ENCODE measurements at places on chromosomes 2 and 18. TPM values are rescaled to one million over a fixed set of nuclear protein-coding genes. Genes with fewer than 3 reads are reported as not detected.
A peak's percentile ranks its signal among the peaks of the same experiment; 100 is the strongest.

Gene OXER1
- total RNA-seq = not detected

Gene ANKRD62
- not detected for total RNA-seq

Gene TTL
- 32.9 TPM for total RNA-seq

Gene REEP1
- 1.8 TPM for total RNA-seq

Gene STK16
- 32.8 TPM for total RNA-seq

Gene IGFBP5
- 374 TPM for total RNA-seq

Gene CCDC85A
- 0.14 TPM for total RNA-seq

Gene KCNK3
- total RNA-seq = 0.12 TPM

Gene CRACDL
- total RNA-seq = not detected

Gene FHOD3
- total RNA-seq = 4.9 TPM

Gene VAMP8
- 0.43 TPM for total RNA-seq

Gene ADAM23
- 4.2 TPM for total RNA-seq

Gene GPR35
- total RNA-seq = 0.75 TPM

Gene NEUROD1
- total RNA-seq = 0.10 TPM

- DNase-seq = peak; percentile 42
Measured at GRCh38 chr2:196112418-196113034, 43.9 kb upstream of the DNAH7 start.

DNA sequence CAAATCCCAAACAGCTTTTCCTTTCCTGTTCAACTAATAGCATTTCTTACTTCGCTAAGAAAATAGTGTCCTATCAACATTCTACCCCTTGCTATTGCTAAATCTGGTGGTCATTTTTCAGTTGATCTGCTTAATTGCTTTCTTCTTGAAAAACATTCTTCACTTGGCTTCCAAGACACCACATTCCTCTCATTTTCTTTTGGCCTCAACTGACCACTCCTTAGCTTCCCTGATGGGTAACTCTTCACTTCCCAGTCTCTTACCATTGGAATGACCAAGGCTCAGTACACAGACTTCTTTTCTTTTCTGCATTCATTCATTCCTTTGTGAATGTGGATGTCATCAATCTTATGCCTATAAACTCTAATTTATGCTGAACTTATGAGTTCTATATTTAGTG, 230.8 kb upstream of the CDH2 start:
- DNase-seq = no peak

GRCh38 chr2:29628108-29628745, 293.2 kb downstream of the ALK start:
- no peak for DNase-seq

DNA sequence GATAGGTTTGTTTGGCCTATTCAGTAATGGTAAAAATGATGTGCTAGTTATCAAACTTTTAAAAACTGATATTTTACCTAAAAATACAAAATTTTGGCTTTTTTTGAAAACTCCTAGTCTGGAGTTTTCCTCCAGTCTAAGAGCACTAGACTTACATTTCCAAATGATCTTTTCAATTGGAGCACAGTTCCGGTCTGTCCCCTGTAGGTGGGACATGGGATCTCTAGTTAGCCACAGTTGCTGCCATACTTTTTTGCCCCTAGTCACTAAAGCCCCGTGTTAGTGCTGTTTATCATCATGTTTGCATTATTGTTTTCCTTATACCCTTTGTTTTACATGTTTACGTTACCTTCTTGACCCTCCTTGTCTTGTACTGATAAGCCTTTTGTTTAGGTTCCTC, 52.4 kb downstream of the RELCH start:
- no peak for DNase-seq

- DNase-seq = no peak
Measured at GRCh38 chr2:195146761-195147541, 510.1 kb upstream of the SLC39A10 start.

GRCh38 chr18:56468396-56468795, 170.0 kb downstream of the TXNL1 start:
- no peak for DNase-seq

DNA sequence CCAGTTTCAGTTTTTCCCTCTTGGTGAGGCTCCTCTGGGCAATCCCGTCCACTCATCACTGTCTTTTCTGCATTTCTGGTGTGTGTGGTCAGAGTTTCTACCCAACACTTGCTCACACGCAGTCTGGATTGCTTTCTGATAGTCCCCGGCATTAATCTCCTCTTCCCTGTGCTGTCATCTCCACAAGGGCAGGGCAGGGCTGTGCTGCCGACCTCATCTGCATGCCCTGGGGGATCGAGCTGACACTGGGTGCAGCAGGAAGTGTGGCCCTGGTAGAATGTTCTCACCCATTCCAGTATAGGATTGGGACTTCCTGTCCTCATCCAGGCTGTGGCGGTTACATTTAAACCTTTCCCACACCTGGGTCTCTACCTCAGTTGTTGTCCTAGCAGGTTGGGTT, 80.0 kb upstream of the FAM136A start:
- peak; percentile 24 for DNase-seq

DNA sequence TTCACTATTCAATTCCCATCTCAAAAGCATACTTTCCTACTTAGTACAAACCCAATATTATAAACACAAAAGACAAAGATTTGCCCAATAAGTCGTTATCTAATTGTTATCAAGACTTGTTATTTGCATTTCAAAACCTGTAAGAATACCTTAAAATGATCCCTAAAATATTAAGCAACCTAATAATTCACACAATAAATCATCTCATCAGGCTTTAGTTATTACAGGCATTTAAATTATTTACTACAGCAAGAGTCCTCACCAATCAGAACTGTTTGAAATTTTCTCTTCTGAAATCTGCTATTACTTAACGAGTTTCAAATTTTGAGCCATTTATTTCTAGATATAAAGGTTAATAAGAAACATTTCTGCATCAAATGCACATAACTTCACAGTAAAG, 1.6 kb downstream of the CCDC88A start:
- DNase-seq = no peak

DNA sequence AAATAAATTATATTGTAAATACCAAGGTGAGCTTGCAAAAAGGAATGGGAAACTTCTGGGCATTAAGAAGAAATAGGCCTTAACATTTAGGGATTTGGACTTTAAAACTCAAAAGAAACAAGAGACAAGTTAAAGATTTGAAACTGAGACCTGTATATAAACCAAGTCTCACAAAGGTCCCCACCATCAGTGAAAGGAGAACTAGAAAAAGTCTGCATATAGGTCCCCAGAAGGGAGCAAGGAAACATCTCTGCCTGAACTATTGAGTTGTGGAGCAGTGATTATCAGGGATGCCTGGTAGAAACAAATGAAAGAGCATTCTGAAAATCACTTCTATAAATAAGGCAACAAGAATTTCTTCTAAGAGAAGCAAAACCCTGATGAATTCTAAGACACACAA, 30.5 kb upstream of the ITGAV start:
- no peak for DNase-seq

DNA sequence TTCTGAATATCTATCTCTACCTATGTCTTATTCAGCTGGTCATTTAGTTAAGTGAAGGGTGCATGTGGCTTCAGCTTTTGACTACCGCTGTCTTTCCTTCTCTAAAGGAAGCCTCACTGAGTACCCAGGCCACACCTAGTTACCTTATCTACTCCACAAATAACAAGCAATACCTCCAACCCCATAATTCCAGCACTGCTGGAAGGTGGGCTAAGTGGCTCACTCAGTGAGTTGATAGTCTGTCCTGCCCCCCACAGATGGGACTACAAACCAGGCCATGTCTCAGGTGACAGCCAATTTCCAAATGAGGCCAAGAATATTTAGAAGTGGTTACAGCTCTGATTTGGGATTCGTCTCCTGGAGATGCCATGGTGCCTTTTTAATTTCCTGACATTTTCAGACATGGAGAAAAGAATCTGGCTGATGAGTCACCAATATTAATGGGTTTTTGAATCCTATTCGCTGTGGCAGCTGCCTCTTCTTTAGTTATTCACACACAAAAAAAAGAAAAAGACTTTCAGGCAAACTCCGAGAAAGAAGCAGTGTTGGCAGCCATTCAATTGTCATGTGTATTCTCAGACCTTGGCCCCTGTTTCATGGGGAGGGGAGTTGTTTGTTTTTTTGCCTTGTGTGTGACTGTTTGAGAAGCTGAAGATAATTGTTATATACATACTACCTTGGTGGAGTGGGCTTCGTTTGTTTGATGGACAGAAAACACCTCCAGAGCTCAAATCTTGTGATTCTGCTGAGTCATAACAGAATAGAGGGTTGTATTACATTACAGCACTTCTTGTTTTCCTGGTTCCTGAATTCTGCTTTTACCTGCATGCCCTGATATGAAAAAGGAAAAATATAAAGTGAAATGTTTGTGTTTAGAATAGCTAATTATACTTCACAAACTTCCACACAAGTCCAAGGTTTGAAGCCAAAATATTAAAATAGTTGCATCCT, 64.2 kb downstream of the SCG2 start:
- no peak for DNase-seq

- DNase-seq = no peak
Measured at GRCh38 chr2:62744603-62745002, 39.1 kb downstream of the EHBP1 start.

DNA sequence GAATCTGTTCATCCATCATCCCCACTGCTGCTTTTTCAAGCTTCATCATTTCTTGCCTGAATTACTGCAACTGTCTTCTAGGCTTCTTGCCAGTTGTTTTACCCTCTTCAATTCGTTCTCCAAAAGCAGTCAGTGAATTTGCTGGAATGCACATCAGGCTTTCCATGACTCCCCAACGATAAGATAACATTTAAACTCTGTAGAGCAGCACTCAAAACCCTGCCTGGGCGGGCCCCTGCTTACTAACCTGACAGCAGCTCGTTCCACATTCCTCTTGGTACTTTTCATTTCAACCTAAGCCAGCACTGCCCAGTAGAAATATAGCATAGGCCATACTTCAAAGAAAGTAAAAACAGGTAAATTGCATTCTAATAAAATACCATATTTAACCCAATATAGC, 342.9 kb downstream of the SUCLG1 start:
- no peak for DNase-seq

DNA sequence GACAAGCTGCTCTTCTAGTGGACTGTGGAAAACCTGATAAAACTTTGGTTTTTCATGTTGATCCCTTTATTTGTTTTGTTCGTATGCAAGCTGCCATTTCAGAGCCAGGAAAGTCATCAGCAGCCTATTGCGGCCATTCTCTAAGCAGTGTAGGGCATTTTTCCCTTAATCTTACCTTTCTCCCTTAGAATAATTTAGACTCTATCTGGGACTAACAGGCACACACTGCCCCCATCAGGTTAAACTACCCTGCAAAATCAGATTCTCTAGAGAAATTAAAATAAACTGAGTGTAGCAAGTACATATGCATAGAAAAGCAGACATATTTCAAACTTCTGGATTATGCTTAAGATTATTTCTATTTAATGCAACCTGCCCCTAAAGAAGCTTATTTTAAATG, 347.5 kb downstream of the METTL4 start:
- DNase-seq = peak; percentile 35

- peak; percentile 99 for DNase-seq
Measured at GRCh38 chr2:135531231-135532197, at the start of gene R3HDM1. Gene R3HDM1, plus strand, starts transcription at chr2:135531484. Its CDS starts 73,362 bp downstream, at chr2:135604846.

DNA sequence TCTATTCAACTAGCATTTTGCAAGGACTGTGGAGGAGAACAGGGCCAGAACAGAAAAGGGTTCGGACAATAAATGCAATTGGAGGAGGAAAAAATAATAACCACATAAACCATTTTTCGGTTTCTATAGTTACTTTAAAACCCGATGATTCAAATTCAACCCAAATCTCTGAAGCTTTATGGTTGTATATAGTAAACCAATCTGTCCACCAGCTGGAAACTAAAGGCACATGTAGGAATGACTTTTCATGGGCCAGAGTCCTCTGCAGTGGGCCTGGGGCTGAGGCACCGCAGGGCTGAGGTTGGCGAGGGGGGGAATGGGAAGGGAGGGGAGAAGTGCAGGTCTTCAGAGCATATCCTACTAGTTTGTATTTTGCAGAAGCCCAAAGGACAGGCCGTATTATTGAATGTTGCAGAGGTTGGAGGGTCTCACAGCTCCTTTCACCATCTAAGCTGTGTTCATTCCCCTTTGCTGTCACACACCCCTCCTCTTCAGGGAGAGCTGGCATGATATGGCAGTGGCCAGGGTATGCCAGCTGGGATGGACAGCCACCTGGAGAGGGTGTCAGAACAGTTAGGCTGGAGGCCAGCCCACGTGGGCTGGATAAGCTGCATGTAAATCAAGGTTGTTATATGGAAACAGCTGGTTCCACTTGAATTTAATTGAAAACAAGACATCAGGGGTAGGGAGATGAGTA, 267.1 kb downstream of the PRKCE start:
- no peak for DNase-seq

DNA sequence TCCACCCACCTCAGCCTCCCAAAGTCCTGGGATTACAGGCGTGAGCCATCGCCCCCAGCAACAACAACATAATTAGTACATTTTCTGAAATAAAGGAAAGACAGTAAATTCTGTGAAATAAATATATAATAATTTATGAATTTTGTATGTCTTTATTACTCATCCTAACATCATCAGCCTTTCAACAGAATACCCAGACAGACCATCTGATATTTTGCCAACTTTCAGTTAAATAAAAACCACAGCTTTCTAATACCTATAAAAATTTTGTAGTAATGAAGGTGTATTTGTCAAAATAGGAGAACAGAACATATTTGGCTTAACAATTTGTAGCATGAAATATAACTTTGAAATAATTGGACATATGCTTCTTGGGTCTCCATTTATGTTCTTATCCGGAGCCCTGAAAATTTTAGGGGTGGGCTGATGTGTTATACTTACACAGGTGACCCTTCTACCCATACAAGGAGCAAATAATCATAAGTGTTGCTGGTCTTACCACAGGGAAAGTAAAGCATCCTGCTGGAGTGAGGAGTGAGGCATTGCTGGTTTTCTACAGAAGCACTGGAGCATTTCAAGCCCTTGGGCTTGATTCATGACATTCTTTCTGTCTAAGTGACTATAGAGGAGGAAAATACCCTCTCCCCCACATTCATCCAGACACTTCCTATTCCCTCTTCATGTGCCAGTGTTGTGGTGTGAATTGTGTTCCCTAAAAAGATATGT, 99.3 kb downstream of the SPOPL start:
- no peak for DNase-seq

GRCh38 chr2:154143105-154143504, 271.4 kb downstream of the GALNT13 start:
- no peak for DNase-seq

GRCh38 chr18:74351354-74351753, 35.7 kb downstream of the C18orf63 start:
- DNase-seq = peak; percentile 66

DNA sequence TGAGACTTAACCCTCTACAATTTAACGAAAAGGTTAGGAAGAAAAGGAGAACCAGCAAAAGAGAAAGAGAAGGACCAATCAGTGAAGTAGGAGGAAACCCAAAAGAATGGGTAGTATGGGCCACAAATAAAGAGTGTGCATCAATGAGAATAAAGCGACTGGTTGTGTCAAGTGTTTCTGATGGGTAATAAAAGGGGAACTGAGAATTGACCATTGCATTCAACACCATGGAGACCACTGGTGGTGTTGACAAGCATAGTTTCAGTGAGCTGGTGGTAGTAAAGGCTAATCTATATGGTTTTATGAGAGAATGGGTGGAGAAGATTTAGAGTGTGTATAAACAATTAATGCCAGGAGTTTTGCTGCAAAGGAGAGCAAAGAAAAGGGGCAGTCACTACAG, 75.4 kb downstream of the CSRNP3 start:
- no peak for DNase-seq

- DNase-seq = no peak
Measured at GRCh38 chr2:20137131-20137571, 85.7 kb upstream of the LAPTM4A start.

- no peak for DNase-seq
Measured at GRCh38 chr2:62540408-62541168, 34.6 kb upstream of the TMEM17 start.

Measured in H4 (cell line).